Chondrocyte (in vitro differentiated cells): ENCODE measurements at places on chromosomes 3 and 15.

GRCh38 chr15:95987886-95988573 lies 342.5 kb upstream of the NR2F2 start:
- no peak for DNase-seq

- no peak for DNase-seq
Observed at GRCh38 chr3:187702507-187703033, at the start of gene RTP2. Gene RTP2 (minus strand): TSS chr3:187702557. CDS start chr3:187702128, 429 bp downstream.

GRCh38 chr15:100922192-100923040 lies 3.3 kb downstream of the LRRK1 start:
- no peak for DNase-seq

GRCh38 chr3:126606001-126606400 lies 47.3 kb upstream of the C3orf22 start:
- DNase-seq = no peak

DNA sequence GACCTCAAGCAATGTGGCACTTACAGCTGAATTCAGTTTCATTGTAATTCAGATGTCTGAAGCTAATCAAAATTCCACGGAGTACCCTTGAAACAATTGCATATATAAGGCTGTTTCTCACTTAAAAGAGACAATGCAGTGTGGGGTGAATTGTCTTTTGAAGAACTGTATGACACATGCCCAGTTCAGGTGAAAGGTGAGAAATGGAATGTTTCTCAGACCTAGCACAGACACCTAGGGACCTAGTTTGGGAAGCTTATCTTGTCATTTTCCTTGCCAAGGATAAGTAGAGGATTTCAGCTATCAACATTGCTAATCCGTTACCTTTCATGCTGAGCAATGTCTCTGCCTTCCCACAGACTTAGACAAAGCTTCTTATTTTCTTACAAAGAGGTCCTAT lies 36.3 kb downstream of the MBNL1 start:
- no peak for DNase-seq

GRCh38 chr3:2510591-2511145 lies 412.0 kb downstream of the CNTN4 start:
- no peak for DNase-seq

DNA sequence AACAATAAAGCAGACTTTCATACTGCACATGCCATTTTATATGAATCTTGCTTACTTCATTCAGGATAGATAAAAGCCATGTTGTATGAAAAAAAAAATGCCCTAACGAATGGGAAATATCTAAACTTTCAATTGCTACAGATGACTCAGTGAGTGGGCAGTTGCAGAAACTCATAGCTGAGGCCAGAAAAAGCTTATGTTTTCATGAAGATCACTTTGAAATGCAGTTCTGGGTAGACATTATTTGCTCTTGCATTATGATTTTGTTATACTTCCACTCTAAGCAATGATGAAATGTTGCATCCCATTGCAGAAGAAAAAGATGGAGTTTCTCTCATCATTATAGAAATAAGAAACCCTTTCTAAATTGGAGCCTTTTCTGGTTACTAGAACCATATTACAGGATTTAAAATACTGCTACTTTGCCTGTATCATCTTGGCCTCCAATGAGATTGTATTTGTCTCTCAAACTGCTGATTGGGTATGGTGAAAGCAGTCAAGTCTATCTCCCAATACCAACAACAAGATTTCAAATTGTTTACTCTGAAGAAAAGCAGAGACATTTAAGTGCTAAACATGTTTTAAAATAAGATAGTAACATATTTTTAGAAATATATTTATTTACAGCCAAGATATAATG lies 17.0 kb downstream of the PEAK1 start:
- DNase-seq = no peak

DNA sequence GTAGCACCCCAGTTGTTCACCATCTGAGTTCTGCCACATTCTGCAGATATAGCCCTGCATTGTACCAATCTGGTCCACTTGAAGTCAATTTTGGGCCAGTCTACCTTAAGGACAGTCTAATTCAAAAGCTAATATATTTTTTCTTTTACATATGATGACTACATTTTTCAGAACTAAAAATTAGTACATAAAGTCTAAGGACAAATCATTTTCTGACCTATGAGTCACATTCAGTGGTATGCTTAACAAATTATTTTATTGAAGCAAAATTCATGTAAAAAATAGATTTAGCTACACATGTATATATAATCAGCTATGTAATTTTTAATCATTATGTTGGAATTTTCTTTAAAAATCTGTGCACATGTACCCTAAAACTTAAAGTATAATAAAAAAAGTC lies 52.1 kb upstream of the IL12A start:
- DNase-seq = no peak

- DNase-seq = no peak
Observed at GRCh38 chr3:69472093-69472492, 86.2 kb upstream of the FRMD4B start.

- no peak for DNase-seq
Observed at GRCh38 chr3:47573190-47574172, 5.2 kb downstream of the CSPG5 start.

DNA sequence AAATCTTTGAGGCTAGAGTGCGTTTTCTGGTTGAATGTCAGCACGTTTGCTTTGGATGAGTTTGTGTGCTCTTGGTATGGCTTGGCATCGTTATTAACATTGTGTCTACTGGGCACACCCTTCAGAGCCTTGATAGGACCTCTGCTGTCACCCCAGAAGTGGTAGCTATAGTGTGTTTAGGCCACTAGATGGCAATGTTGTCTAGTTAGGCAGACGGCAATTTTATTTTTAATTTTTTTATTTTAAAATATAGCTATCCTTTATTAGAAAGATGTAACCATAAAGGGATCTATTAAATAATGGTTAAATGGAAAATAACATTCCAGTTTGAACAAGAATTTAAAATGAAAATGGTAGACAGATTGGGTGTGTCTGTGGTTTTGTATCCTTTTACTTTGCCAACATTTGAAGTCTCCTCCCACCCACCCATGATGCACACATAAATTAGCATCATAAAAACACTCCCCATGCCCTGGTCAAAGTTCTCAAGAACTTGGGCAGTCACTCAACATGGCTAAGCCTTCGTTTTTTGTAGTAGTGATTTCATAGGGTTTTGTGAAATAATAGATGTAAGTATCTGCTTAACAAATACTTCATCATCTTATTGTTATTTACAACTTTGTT lies 200.7 kb downstream of the KCNH8 start:
- DNase-seq = no peak

- DNase-seq = no peak
Observed at GRCh38 chr15:101431301-101431700, 58.2 kb downstream of the PCSK6 start.

DNA sequence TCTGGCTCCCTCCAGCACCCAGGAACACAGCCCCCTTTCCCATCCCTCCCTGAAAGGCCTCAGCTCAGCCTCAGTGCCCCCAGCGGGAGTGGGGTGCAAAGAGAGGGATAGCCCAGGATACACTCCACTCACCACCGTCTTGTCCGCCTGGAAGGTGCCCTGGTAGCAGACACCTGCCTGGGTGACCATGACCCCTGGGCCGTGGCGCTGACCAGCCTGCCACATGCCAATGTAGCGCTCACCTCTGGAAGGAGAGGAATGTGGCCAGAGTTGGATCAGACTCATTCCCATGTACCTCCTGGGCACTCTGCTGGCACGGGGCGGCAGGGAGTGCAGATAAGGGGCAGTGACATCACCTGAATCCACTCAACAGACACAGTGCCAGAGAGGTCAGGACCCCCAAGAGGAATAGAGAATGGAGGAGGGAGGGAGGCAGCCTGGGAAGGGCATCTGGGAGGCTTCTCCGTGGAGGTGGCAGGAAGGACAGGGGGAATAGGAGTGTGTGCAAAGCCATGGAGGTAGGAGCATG lies 13.1 kb downstream of the ALS2CL start:
- no peak for DNase-seq

DNA sequence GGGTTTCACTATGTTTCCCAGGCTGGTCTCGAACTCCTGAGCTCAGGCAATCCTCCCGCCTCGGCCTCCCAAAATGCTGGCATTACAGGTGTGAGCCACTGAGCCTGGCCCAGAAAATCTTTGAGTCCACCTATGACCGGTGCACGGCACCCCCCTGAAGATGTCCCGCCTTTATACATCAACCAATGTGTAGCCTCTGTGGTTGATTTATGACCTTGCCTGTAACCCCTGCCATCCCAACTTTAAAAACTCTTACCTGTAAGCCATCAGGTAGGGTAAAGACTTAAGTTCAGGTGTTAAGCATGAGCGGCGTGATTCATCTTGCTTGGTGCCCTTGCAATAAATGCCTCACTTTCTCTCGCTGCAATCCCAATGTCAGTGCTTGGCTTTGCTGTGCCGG lies 14.5 kb upstream of the CTSH start:
- DNase-seq = peak; percentile 39

DNA sequence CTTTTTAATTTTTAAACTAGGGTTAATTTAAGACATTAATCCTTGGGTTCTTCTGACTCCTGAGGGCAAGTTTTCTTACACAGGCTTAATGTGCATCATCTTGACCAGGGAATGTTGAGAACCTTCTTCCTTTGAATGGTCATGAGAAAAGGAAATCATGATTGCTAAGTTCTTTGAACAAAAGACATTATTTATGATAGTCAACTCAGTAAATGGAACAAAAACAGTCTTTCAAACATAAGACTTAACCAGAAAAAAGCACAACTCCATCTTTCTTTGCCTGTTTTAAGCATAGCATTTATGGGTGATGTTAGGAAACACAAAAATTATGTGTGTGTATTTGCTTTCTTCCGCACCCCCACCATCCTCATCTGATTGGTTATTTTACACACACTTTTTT lies 5.4 kb downstream of the TLNRD1 start:
- no peak for DNase-seq

- no peak for DNase-seq
Observed at GRCh38 chr3:184561913-184562877, 610 bp downstream of the EPHB3 start.

DNA sequence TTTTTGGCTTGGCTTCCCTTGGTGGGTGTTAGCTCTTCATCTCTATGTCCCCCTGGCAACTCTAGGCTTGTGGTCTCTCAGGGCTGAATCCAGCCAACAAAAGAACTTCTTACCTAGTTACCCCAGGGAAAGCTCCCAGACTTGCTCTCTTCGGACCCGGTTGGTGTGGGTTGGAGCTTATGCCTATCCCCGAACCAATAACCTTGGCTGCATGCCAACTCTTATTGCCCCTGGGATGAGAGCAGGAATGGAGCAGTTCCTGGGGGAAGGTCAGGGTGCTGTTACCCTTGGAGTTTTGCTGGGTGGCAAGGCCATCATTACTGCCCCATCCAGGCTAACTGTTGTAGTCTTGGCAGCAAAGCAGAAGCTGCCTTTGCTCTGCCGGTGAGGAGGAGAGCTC lies 147.8 kb downstream of the CACNA1D start:
- DNase-seq = no peak

- no peak for DNase-seq
Observed at GRCh38 chr3:17749281-17749680, 6.8 kb upstream of the TBC1D5 start.

DNA sequence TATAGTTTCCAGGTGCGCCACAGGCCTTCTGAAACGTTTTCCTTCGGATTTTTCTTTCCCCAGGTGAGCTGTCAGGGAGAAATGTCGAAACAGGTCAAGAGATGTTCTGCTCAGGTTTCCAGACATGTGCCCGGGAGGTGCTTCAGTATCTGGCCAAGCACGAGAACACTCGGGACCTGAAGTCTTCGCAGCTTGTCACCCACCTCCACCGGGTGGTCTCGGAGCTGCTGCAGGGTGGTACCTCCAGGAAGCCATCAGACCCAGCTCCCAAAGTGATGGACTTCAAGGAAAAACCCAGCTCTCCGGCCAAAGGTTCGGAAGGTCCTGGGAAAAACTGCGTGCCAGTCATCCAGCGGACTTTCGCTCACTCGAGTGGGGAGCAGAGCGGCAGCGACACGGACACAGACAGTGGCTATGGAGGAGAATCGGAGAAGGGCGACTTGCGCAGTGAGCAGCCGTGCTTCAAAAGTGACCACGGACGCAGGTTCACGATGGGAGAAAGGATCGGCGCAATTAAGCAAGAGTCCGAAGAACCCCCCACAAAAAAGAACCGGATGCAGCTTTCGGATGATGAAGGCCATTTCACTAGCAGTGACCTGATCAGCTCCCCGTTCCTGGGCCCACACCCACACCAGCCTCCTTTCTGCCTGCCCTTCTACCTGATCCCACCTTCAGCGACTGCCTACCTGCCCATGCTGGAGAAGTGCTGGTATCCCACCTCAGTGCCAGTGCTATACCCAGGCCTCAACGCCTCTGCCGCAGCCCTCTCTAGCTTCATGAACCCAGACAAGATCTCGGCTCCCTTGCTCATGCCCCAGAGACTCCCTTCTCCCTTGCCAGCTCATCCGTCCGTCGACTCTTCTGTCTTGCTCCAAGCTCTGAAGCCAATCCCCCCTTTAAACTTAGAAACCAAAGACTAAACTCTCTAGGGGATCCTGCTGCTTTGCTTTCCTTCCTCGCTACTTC lies 3.8 kb downstream of the BHLHE40 start:
- DNase-seq = no peak

- no peak for DNase-seq
Observed at GRCh38 chr3:146493221-146493620, 23.9 kb upstream of the PLSCR2 start.

- DNase-seq = no peak
Observed at GRCh38 chr15:58588096-58588495, 156.3 kb downstream of the LIPC start.

DNA sequence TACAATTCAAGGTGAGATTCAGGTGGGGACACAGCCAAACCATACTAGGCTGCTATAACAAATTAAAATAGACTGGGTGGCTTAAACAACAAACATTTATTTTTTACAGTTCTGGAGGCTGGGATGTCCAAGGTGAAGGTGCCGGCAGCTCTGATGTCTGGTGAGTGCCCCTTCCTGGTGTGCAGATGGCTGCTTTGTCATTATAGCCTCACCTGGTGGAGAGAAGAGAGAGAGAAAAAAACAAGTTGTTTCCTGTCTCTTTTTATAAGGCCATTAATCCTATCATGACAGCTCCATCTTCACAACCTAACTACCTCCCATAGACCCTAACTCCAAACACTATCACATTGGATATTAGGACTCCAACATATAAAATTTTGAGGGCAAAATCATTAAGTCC lies 279.7 kb downstream of the ZIC1 start:
- DNase-seq = no peak

- DNase-seq = no peak
Observed at GRCh38 chr15:36365963-36366362, 213.5 kb upstream of the CDIN1 start.

DNA sequence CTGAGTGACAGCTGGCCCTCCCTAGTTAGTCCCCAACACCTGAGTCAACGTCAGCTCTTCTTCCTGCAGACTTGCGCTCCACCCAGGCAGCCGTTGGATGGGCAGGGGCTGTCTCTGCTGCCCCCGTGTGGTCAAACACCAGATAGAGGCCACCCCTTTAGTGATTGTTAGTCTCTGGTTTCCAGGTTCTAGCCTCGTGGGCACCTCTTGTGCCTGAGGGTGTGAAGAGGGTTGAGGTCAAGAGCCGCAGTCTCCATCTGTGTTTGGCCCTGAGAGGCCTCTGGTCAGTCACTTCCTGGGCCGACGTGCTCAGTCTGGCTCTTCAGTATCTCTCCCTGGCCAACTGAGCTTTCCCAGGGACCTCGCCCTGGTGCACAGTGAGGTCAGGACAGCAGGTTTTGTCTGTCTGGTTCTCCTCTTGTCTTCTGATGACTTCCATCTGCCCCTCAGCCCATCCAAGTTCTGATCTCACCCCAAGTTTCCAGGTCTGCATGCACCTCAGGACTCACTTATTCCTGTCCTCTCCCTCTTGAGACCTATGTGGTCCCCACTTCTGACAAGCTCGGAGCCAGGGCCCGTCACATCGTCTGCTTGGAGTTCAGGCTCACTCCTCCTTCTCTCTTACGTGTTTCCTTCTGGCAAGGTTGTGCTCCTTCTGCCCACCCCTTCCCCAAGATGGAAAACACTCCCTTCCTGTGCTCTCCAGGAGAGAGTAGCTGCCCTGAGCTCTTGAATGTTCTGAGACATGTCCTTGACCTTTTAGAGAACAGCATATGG lies 20.9 kb downstream of the CD276 start:
- no peak for DNase-seq
